Left forelimb (tissue), 1 donor: ENCODE measurements at places on chromosomes 6 and 20.

GRCh38 chr20:45948261-45948733 is 13.8 kb downstream of the PCIF1 start:
- DNase-seq: no peak

DNA sequence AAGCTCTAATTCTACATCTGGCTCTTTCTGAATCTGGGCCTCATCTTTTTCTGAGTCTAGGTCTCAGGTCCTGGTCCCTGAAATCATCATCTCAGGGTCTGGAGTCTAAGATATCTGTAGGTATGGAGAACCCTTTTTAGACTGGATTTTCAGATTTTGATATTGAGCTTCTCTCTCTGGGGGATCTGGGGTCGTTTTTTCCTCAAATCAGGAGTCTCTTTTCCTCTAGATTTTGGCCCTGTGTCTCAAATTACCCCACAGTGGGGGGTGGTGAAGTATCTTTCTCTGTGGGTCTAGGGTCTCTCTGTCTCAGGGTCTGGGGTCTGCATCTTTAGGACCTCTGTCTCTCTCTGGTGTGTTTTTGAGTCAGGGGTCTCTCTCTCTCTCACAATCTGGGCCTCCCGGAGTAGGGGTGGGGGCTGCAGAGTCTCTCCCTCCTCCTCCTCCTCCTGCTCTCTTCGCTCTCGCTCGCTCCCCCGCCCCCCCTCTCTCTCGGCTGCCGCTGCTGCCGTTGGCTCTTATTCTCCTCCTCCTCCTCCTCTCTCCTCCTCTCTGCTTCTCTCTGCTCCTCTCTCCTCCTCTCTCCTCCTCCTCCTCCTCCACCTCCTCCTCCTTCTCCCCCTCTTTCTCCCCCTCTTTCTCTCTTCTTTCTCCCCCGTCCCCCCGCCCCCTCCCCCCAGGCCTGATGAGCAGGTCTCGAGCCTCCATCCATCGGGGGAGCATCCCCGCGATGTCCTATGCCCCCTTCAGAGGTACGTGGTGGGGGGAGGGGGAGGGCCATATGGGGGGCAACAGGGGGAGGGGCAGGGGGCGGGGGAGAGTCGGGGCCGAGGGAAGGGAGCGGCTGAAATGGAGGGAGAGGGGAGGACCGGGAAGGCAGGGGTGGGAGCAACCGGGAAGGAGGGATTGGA is at the start of gene SYNGAP1:
TSS of gene SYNGAP1 (plus strand) at position 486 of the 911 bp plus-strand sequence. CDS start at position 686, 200 bp downstream.
- DNase-seq: peak; percentile 82

- DNase-seq: no peak
Observed at GRCh38 chr6:12814015-12814414, 97.4 kb downstream of the PHACTR1 start.

GRCh38 chr20:21707999-21708737 is 2.7 kb downstream of the PAX1 start:
- no peak for DNase-seq

- no peak for DNase-seq
Observed at GRCh38 chr6:56864171-56864616, 90.7 kb upstream of the BEND6 start.

DNA sequence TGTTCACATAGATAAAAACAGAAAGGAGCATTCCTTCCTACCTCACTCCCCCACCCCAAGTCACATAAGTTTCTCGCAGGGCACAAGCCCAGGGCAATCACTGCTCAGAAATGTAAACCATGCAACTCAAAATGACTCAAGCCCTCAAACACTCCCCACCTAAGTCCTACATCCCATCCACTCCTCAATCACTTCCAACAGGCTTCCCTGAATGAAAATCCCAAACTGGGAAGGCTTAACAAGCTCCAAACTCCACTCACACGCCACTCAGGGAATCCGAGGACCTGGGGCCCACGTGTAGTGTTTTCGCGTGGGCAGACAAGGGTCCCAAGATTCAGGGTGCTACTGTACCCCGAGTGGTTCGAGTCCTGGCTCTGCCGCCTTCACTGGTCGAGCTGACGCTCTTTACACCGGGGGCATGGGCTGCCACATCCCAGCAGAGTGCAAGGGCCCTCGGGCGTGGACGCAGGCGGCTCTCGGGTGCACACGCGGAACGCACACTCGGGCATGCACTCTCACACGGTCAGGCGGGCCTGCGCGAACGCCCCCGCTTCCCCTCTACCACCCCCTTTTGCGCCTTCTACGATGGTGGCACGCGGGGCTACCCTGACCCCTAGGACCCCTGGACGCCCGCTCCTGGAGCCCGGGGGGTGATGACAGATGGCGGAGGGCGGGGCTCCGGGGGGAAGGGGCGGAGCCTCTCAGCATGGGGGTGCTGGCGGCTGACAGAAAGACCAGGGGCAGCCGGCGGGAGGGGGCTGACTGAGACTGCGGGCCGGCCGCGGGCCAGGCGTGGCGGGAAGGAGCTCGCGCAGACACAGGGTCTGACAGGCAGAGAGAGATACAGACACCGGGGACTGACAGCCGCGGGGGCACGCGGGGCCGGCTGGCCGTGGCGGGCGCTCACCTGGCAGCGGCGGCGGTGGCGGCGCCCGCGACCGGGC is 657 bp downstream of the ZHX3 start:
- peak; percentile 89 for DNase-seq

DNA sequence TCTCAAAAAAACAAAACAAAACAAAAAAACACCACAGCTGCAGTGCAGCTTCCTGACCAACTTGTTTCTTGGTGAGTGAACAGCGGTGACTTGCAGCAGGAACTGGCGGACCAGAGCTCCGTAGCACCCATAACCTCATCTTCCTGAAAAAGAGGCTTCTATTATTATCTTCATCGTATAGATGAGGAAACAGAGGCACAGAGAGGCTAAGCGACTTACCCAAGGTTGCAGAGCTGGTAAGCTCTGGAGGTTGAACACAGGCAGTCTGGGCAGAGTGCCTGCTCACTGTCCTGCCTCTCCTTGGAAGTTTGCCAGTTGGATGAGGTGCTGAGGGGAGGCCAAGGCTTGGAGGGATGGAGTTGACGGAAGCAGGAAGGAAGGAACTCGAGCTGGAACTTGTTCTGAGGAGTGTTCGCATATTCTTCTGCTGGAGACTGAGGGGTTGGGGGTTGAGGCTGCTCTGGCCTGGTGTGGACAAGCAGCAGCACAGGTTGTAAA is 47.9 kb upstream of the CCDC167 start:
- DNase-seq: no peak

DNA sequence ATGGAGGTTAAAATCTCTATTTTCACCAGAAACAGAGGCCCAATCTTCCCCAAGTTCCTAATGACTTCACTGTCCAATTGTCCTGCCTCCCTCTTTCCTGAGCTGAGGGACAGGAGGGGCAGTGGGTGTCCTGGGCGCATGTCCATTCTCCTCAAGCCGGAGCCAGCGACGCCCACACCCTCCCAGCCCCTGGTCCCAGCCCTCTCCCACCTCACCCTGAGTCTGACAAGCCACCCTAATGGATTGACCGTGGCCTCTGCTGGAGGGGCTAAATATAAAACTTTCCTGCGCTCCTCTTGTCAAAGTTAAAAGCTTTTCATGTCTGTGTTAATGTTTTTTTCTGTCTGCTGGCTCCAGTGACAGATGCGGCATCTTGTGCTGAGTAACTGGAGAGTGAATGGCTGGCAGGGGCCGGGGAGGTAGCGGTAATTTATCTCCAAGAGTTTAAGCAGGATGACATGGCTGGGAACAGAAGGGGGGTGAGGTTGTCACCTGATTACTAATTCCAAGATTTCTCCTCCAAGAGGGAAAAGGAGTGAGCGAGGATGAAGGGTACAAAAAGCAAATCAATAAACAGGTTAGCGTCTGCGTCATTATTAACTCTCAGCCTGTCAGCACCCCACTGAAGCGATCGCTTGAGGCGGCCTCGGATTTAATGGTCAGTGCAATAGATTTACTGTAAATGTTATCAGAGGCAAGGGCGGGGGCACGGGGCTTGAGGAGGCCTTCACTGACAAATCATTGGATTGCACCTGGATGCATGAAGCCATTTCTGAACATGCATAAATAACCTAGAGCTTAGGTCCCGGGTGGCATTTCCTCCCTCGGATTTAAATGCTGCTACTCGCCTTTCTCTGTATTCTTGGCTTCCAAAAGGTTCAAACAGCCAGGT is 118.1 kb upstream of the MAFB start:
- DNase-seq: peak; percentile 40

DNA sequence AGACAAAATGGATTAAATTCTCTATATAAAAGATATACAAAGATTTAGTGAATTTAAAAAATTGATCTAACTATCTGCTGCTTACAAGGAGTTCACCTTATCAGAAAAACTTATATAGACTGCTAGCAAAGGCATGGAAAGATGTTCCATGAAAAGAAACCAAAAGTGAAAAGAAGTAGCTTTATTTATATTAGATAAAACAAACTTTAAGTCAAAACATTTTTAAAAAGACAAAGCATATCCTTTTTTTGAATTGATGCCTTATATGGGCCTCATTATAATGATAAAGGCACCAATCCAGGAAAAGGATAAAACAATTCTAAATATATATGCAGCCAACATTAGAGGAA is 334.2 kb downstream of the MEI4 start:
- no peak for DNase-seq

DNA sequence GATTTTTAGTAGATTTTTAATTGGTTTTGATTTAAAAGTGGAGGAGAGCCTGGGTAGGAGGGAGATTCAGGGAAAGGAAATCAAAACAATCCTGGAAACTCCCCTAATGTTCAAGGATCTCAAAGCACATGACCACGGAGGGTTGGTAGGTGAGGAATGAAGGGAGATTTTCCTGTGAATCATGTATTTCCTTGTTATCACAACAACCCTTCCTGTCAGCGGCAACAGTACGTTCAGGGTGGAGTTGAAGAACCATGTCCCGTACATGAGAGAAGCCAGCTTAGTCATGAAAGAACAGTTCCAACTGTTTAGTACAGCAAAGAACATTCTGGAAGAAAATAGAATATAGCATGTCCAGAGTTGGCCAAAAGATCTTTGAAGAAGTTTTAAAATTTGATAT is 79.4 kb upstream of the SCAF8 start:
- DNase-seq: no peak

DNA sequence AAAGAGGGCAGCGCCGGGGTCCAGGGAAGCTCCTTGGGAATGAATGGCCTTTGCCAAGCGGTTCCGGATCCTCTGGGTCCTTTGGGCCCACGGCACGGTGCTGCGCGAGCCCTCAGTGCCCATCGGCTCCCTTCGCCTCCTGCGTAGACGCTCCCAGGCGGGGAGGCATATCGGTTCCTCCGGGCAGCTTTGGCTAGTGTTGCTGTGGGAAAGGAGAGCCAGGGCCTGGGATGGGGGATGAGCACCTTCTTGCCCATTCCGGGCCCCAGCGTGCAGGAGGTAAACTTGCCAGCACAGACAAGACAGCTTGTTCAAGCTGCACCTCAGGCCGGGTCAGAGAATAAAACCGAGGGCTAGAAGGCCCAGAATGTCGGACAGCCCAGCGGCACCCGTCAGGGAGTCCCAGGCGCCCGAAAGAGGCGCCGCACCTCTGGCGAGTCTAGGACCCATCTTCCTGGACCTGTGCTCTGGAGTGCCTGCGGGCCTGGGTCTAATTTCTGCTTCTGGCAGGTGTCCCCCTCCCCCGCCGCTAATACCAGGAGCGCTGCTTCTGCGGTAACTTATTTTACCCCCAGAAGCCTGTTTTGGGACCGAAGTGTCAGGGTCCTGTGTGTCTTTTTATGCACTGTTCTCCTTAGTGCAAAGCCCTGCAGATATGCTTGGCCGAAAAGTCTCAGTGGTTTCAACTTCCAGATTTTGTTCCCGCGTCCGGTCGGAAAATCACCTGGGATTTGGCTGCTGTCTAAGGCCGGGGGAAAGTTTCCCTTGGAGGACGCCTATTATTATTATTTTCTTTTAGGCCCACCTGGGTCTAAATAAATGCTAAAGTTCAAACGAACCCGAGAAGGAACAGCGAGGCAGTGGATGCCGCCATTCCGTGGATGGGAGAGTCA is 1.7 kb upstream of the TFAP2C start:
- no peak for DNase-seq

DNA sequence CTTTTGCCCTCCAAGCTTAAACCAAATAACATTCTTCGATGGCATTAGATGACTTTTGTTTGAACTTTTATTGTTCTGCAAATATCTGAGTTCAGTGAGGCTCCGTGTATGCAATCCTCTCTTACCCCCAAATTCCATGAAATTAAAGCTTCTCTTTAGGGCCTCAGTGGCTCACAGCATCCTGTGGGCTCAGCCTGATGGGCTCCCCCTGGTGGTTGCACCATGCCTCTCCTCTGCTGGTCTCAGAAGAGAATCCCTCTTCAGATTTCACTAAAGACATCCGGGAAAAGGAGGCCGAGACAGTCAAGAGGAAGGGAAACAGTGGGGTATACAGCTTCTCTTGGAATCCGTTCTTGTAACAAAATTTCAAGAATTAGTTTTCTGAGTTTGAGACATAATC is 331.6 kb upstream of the NT5E start:
- no peak for DNase-seq

GRCh38 chr20:17471606-17472187 is 59.5 kb downstream of the BFSP1 start:
- DNase-seq: no peak

- no peak for DNase-seq
Observed at GRCh38 chr20:35274172-35275092, 3.5 kb downstream of the MMP24OS start.

DNA sequence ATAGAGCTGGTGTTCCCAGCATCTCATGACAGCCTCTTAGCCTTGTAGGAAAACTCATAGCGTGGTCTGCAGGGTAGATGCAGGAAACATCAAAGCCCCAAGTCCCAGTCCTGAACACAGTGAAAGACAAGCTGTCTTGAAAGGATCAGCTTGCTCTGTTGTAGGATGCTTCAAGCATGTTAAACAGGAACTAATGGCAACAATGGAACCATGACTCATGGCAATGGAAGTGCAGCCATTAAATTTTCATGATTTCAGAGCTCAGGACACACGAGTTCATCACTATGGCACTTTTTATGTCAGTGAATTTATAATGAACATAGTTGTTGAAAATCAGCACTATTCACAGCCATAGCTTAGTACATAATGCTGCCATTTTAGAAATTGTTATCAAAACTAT is 367.7 kb downstream of the KIF16B start:
- no peak for DNase-seq

DNA sequence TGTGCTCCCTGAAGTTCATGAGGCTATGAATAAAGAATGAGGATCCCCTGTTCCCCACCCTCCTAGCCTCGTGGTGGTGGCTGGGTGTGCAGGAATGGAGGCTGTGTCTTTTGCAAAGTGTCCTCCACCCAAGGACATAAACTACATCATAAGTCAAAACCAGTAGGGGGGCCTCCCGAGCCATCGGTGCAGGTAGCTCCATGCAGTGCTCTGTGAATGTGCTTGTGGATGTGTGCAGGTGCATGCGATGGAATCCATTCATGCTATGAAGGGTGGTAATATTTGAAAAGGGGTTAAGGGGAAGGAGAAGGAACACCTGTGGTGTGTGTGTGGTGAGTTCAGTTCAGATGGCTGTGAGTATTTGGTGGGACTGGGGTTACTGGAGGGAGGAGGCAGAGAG is 197.3 kb downstream of the NRN1 start:
- DNase-seq: no peak

GRCh38 chr20:59064214-59064722 is 21.7 kb upstream of the PRELID3B start:
- DNase-seq: no peak

DNA sequence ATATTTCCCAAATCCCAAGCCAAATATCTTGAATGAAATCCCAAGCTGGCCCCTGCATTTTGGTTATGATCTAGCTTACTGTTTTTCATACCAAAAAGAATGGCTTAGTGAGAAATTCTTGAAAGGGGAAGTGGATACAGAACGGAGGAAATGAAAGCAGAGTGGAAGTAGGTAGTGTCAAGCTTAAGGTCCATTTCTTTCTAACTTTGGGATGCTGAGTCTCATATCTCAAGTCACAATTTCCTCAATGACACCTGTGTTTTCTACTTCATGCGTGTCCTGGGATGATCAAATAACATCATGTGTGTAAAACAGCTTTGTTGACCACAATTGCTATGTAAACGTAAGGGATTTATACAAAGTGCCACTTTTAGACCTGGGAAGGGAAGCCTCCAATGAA is 238.8 kb upstream of the SLC35B3 start:
- DNase-seq: no peak
